Sigmoid colon (tissue), 7 donors: ENCODE measurements at places on chromosomes 12 and 14. TPM values are rescaled to one million over a fixed set of nuclear protein-coding genes. Genes with fewer than 3 reads are reported as not detected.

PLD4 gene
- polyA plus RNA-seq, result 7.1 TPM

LHX5 gene
- polyA plus RNA-seq, result not detected

CLMN gene
- 20.2 TPM for polyA plus RNA-seq

KCNJ8 gene
- polyA plus RNA-seq, result 0.60 TPM

NFATC4 gene
- 15.6 TPM for polyA plus RNA-seq

OR4K13 gene
- not detected for polyA plus RNA-seq

DNA sequence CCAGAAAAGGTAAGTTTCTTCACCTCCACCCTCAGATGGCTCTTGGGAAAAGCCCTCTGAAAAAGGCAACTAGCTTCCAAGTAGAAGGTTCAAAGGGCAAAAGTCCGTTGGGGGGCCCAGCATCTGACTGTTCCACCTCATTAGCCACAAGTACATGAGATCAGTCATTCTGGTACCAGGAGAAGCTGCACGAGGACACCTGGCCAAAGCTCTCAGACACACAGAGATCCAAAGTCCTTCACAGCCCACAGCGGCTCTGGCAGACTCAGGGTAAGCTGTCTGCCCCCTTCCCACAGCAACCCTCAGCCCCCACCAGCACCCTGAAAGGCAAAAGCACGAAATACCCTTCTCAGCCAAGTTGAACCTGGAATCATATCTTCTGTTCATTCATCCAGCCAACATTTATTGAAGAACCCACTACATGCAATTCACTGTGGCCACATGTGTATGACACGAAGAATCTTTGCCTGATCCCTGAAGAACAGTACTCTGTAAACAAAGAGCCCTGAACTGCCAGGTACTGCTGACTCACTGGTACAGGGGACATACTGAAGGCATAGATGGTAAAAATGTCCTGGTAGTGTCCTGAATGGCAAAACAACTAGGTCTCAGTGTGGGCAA, 19.0 kb downstream of the SLC7A7 start:
- H3K4me3 ChIP-seq, result no peak overlapping the region
- H3K27me3 ChIP-seq, result no peaks in the 10 kb centered on the region
- no peaks in the 10 kb centered on the region for H3K36me3 ChIP-seq
- H3K27ac ChIP-seq, result no peak overlapping the region
- H3K4me1 ChIP-seq, result no peaks in the 10 kb centered on the region
- no peak for DNase-seq

- no peaks in the 10 kb centered on the region for H3K4me1 ChIP-seq
- H3K27ac ChIP-seq, result no peak overlapping the region
- no peaks in the 10 kb centered on the region for H3K27me3 ChIP-seq
- no peaks in the 10 kb centered on the region for H3K36me3 ChIP-seq
Observed at GRCh38 chr14:48398675-48399282, 723.4 kb upstream of the MDGA2 start.

GRCh38 chr14:95097385-95097784, 59.9 kb downstream of the DICER1 start:
- H3K4me3 ChIP-seq, result no peak overlapping the region
- H3K36me3 ChIP-seq, result peaks cover 13% of the 10 kb centered on the region
- no peak for DNase-seq
- no peak overlapping the region for H3K27ac ChIP-seq

DNA sequence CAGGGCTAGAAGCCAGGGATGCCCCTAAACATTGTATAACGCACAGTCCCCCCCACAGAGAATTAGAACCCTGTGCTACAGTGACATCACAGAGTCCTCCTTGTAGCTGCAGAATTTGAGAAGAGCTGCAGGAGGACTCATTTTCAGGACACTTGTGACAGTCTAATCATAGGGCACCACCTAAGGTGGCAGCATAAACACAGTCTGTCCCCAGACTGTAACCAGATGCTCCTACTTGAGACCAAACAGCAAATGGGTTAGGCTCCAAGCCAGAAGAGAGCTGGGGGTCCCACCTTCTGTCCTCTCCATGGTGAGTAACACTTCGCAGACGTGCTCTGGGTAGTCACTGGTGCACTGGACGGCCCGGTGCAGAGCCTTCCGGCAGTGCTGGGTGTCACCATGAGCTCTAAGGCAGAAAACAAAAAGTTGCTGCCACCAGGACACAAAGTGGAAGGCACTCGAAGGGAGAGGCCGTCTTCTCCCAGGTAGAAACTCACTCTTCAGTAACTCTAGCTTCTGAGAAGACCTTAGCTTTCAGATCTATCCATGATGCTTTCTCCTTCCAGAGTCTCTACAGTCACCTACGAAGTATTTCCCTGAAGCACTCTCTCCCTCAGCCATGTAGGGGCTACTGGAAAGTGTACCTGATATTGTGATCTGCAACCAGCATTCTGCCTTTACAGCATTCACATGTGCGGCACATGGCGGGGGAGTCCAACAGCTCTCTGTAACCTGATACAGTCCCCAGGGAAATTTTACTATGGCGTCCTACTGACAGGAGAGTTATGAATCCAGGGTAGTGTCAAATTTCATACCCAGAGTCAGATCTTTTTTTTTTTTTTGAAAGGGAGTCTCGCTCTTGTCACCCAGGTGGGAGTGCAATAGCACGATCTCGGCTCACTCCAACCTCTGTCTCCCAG, 17.1 kb downstream of the FICD start:
- peaks cover 63% of the 10 kb centered on the region for H3K36me3 ChIP-seq
- DNase-seq, result no peak
- no peaks in the 10 kb centered on the region for H3K27me3 ChIP-seq
- H3K4me3 ChIP-seq, result no peak overlapping the region
- no peak overlapping the region for H3K27ac ChIP-seq

GRCh38 chr14:34498684-34499412, 36.8 kb upstream of the SPTSSA start:
- no peak for DNase-seq
- H3K27me3 ChIP-seq, result no peaks in the 10 kb centered on the region
- H3K4me3 ChIP-seq, result no peak overlapping the region

- H3K27ac ChIP-seq, result no peak overlapping the region
- no peaks in the 10 kb centered on the region for H3K27me3 ChIP-seq
- no peaks in the 10 kb centered on the region for H3K4me1 ChIP-seq
- no peak for DNase-seq
- H3K36me3 ChIP-seq, result no peaks in the 10 kb centered on the region
- no peak overlapping the region for H3K4me3 ChIP-seq
Observed at GRCh38 chr14:61673305-61673704, 22.0 kb upstream of the HIF1A start.

- H3K4me3 ChIP-seq, result no peak overlapping the region
- peak overlapping the region; percentile 16 for H3K27ac ChIP-seq
- peaks cover 5% of the 10 kb centered on the region for H3K36me3 ChIP-seq
- no peaks in the 10 kb centered on the region for H3K27me3 ChIP-seq
- H3K4me1 ChIP-seq, result peaks cover 8% of the 10 kb centered on the region
- no peak for DNase-seq
Observed at GRCh38 chr14:52033101-52033642, 35.7 kb downstream of the NID2 start.

- no peak for DNase-seq
- H3K27me3 ChIP-seq, result no peaks in the 10 kb centered on the region
- no peaks in the 10 kb centered on the region for H3K36me3 ChIP-seq
- H3K4me1 ChIP-seq, result no peaks in the 10 kb centered on the region
Observed at GRCh38 chr12:75694534-75695268, 183.3 kb upstream of the KRR1 start.

DNA sequence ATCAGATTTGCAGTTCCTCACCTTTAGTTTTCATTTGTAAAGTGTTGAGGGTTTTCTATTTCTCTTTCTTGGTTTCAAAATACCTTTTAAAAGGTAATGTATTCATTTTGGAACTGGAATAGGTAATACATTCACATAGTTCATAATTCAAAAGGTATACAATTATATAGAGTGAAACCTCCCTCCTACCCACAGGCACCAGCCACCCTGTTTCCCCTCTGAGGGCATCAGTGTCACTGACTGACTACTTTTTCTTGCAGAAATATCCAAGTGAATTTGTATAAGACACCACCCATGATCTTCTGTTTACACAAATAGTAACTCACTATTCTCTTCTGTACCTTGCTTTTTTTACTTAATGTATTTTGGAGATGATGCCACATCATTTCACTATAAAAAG, 139.6 kb upstream of the EGLN3 start:
- no peaks in the 10 kb centered on the region for H3K4me1 ChIP-seq
- no peak overlapping the region for H3K4me3 ChIP-seq
- no peak for DNase-seq

GRCh38 chr12:22759769-22760674, 135.1 kb downstream of the ETNK1 start:
- H3K27me3 ChIP-seq, result no peaks in the 10 kb centered on the region
- no peak for DNase-seq
- peaks cover 10% of the 10 kb centered on the region for H3K4me1 ChIP-seq
- H3K36me3 ChIP-seq, result no peaks in the 10 kb centered on the region
- no peak overlapping the region for H3K4me3 ChIP-seq
- H3K27ac ChIP-seq, result peak overlapping the region; percentile 83
